ENCODE measurements at places on chromosomes 7 and 10.

DNA sequence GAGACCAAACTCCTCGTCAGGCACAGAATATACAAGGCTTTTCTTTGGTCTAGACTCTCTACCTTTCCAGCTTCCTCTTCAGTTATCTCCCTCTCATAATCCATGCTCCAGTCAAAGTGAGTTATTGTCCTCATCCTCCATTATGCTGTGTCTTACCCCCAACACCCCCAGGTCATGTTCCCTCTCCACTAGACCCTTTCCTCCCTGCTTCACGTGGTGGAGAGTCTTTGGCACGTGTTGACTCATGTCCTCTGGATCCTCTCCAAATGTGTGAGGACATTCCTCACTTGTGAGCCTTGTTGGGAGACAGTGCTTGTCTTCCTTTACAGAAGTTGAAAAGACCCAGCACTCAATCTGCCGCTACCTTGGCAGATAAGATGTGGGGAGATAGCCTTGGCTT, 36.0 kb upstream of the DLD start:
- H3K4me1 ChIP-seq, result peaks cover 25% of the 10 kb centered on the region
- H3K27ac ChIP-seq, result no peak overlapping the region
- no peak overlapping the region for H3K4me3 ChIP-seq
- no peaks in the 10 kb centered on the region for H3K27me3 ChIP-seq
- no peaks in the 10 kb centered on the region for H3K36me3 ChIP-seq

- H3K27me3 ChIP-seq, result no peaks in the 10 kb centered on the region
- no peak for DNase-seq
- no peaks in the 10 kb centered on the region for H3K36me3 ChIP-seq
These were observed 551.8 kb downstream of the SORCS3 start for GRCh38 chr10:105192861-105193260.

DNA sequence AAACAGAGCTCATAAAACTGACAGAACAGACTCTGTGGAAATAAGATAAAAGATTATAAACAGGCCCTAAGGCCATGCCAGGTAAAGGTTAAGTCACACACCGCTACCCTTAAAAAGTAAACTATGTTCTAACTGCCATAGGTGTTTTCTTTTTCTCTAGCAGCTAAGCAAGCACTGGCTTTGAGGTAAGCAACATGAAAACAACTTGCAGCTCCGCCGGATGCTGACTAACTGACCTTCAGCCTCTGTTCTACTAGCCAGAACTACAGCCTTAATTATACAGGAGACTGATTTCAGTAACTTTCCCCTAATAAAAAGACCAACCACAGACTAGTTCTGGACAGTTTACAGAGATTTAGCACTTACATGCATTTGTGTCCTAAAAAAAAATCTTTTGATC, 708.3 kb downstream of the CCSER2 start:
- no peaks in the 10 kb centered on the region for H3K36me3 ChIP-seq
- DNase-seq, result no peak
- no peaks in the 10 kb centered on the region for H3K4me1 ChIP-seq
- H3K4me3 ChIP-seq, result no peak overlapping the region

DNA sequence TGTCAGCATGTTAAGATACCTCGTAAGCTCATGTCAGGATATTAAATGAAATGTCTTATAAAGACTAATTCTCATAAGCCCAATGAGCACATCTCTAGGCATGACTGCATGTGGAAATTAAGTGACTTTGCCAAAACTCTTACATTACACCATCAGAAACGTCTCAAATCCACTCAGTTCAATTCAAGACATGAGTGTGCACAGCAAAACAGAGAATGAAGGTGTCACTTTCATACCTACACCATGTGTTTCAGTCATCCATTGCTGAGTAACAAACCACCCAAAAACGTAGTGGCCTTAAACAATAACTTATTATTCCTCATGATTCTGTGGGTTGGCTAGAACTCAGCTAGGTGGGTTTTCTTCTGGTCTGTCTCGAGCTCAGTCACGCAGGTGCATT, 99.8 kb downstream of the ATE1 start:
- H3K27me3 ChIP-seq, result no peaks in the 10 kb centered on the region
- no peak overlapping the region for H3K27ac ChIP-seq
- no peak for DNase-seq
- H3K4me1 ChIP-seq, result no peaks in the 10 kb centered on the region
- no peaks in the 10 kb centered on the region for H3K36me3 ChIP-seq

DNA sequence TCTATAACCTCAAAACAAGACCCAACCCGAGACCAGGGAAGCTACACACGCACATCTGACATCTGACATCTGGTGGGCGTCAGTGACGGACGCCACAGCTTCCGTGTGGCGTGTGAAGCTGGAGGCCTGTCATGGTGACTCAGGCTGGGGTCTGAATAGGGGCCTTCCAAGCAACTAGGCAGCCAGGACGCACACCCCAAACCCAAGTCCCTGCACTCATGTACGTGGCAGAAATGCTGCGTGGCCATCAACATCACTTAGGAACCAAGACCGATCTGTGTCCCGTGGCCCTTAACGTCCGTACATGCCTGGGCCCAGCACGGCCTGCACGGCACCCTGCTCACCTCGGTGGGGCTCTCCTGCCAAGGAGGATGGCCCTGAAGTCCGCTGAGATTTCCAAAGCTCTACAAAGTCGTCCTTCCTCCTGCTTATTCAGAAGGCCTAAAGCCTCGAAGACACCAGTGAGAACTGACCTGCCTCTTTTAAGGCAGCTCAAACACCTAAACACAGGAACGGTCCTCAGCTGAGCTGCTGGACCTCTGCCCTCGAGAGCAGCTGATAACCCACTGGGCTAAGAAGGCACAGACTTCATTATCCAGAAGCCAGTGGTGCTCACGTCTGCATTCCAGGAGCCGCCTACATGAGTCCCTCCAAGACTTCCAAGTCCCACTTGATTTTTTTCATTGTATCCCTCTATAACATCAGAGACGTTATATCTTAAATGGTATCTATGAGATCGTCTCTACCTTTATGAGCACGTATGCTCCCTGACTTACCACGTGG, 82.5 kb downstream of the DIP2C start:
- no peak overlapping the region for H3K27ac ChIP-seq
- no peaks in the 10 kb centered on the region for H3K27me3 ChIP-seq
- no peak overlapping the region for H3K4me3 ChIP-seq
- H3K4me1 ChIP-seq, result peaks cover 38% of the 10 kb centered on the region

DNA sequence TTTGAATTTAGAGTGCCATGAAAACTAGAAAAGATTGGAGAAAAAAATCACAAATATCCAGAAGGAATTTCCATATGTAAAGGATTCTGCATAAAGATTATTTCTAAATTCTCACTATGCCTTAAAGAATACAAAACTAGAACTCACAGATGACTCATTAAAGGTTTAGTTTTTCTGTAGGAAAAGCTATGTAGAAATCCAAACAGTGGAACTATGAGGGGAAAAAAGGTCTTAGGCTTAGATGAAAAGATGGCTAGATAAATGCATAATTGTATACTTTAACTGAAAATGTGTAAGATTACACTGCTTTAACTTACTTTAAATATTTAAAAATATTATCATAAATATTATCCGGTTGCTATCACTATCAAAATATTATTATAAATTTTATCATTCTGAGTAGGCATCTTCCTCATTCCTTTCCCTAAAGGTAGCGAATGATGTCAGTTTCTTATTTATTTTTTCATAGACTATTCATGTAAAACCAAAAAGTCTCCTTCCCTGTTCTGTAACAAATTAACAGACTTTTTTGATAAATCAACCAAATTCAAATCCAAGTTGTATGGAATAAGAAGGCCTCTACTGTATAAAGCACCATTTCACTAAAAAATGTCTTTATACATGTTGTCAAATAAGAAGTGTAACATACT, 69.1 kb upstream of the COMTD1 start:
- no peaks in the 10 kb centered on the region for H3K36me3 ChIP-seq
- H3K27ac ChIP-seq, result no peak overlapping the region
- no peak overlapping the region for H3K4me3 ChIP-seq
- DNase-seq, result no peak
- no peaks in the 10 kb centered on the region for H3K4me1 ChIP-seq

GRCh38 chr10:48907730-48908129, 31.9 kb downstream of the LRRC18 start:
- H3K27ac ChIP-seq, result no peak overlapping the region
- no peak overlapping the region for H3K4me3 ChIP-seq
- no peaks in the 10 kb centered on the region for H3K4me1 ChIP-seq
- DNase-seq, result no peak

- H3K4me1 ChIP-seq, result peaks cover 29% of the 10 kb centered on the region
- peak overlapping the region; percentile 81 for H3K27ac ChIP-seq
- no peaks in the 10 kb centered on the region for H3K27me3 ChIP-seq
These were observed 329 bp downstream of the NOLC1 start for GRCh38 chr10:102152545-102152890.

DNA sequence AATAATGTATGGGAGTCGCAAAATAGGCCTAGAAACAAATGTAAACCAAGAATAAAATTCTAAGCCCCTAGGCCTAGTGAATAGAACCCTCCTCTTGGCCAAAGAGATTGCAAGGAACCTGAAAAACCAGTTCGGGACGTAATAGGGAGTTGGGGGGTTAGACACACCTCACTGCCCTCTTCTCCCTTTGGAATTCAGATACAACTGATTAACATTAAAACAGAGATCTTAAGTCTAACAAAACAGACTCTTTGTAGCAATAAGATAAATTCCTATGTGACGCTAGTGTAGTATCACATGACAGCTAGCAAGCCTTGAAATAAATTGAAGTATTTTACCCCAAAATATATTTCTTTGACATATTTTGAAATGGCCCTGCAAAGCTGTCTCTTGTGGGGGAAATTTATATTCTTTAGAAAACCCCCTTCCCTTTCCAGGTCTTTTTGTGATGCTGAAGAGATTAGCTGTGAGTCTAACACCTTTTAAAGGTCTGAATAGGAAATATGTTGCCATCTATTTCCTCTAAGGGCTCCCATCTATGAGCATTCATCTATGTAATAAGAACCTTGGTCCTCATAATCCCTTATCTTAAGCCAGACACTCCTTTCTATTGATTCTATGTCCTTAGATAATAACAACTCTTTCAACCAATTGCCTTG, 623.4 kb upstream of the NRG3 start:
- H3K4me1 ChIP-seq, result no peaks in the 10 kb centered on the region
- no peak overlapping the region for H3K4me3 ChIP-seq
- H3K27me3 ChIP-seq, result no peaks in the 10 kb centered on the region
- DNase-seq, result no peak

- no peaks in the 10 kb centered on the region for H3K27me3 ChIP-seq
- DNase-seq, result no peak
- no peaks in the 10 kb centered on the region for H3K36me3 ChIP-seq
These were observed 319 bp upstream of the STX1A start for GRCh38 chr7:73719806-73720169.

- H3K4me1 ChIP-seq, result peaks cover 24% of the 10 kb centered on the region
- DNase-seq, result no peak
- no peaks in the 10 kb centered on the region for H3K27me3 ChIP-seq
- peak overlapping the region; percentile 62 for H3K27ac ChIP-seq
- H3K36me3 ChIP-seq, result no peaks in the 10 kb centered on the region
- peak overlapping the region; percentile 96 for H3K4me3 ChIP-seq
These were observed 786 bp downstream of the TAF3 start for GRCh38 chr10:7819121-7819460.
